Upper lobe of right lung (tissue), 1 donor: ENCODE measurements at places on chromosomes 12 and 14.

- no peak for DNase-seq
These were observed 237.6 kb downstream of the SLC41A2 start for GRCh38 chr12:104720339-104721038.

DNA sequence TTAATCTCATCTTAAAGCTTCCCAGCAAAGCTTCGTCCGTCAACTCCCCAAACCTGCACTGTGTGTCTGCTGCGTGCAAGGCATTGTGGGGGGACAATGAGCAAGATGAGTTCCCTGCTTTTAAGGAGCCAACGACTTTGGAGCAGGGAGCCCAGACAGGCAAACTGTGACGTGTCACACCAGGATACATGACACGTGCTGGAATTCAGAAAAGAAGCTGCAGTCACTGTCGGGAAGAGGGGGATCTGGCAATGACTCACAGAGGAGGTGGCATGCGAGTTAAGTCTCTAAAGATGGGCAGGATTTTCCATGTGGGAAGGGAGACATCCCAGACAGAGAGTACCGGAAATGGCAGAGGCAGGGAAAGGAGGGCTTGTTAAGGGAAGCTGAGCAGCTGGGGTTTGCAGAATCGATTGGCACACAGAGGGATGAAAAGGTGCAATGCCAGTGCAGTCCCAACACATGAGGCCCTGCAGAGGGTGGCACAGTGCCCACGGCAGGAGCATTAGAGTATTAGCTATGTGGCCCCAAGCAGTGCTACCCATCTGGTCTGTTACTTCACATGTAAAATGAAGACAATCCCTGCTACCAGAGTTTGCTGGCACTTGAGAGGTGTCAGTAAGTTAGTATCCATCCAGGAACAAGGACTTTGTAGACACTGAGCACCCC is 52.9 kb downstream of the SETD3 start:
- DNase-seq = no peak

- peak; percentile 81 for DNase-seq
These were observed 32.5 kb downstream of the MMP17 start for GRCh38 chr12:131860472-131861260.

DNA sequence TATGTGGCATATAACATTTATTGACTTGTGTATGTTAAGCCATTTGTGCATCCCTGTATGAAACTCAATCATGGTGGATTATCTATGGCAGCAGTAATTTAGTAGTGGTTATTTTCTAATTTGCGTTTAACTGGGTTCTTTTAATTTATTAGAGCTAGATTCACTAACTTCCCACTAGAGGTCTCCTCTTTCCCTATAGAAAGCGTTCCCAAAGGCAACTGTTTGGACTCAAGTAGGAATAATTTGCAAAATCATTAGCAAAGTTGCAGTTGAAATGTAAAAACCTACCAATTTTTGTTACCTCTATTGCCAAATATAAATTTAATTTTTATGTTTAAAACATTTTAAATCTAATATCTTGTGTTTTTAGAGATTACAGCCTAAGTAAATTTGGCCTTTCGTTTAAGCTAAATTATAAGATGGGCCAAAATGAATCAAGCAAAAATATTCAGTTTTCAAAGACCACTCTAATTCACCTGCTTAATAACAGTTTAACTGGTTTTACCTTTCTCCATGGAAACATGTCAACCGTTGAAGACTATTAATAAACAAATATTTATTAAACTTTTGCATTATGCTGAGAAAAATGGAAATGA is 6.0 kb downstream of the DMAC2L start:
- no peak for DNase-seq

GRCh38 chr14:29858299-29858698 is 69.3 kb downstream of the PRKD1 start:
- DNase-seq = no peak

GRCh38 chr12:20475542-20475941 is 107.2 kb downstream of the PDE3A start:
- no peak for DNase-seq

DNA sequence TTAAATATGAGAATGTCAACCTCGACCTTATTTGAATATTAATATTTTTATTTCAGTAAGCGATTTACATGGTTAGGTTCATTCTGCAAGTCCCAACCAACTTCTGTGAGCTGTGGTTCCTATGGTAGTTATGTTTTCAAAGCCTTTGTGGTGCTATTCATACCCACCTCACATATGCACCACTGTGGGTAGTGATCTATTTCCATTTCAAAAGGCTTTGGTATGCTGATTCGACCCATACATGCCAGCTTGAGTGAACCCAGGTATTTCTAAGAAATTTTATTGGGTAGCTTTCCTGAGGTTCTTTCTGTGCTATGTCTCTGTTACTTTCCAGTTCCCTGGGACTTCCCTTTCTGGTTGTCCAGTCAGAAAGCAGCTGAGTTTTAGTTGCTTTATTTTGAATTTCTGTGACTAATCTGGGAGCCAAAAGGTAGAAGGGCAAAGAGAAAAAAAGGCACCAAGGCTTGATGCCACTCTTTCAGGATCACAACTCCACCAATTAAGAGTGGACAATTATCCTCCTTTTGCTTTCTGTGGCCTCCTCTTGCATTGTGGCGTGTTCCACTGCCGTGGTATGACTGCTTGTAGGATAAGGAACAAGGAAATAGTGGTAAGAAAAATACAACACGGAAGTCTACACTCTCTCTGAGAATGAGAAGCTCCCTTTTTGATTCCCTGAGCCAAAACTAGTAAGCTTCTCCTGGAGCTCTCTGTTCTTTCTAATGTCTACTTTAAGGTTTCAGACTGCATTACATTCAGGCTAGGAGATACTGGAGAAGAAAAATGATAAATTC is 729.1 kb downstream of the NOVA1 start:
- no peak for DNase-seq

- DNase-seq = no peak
These were observed 51.3 kb upstream of the PLBD1 start for GRCh38 chr12:14618983-14619382.

DNA sequence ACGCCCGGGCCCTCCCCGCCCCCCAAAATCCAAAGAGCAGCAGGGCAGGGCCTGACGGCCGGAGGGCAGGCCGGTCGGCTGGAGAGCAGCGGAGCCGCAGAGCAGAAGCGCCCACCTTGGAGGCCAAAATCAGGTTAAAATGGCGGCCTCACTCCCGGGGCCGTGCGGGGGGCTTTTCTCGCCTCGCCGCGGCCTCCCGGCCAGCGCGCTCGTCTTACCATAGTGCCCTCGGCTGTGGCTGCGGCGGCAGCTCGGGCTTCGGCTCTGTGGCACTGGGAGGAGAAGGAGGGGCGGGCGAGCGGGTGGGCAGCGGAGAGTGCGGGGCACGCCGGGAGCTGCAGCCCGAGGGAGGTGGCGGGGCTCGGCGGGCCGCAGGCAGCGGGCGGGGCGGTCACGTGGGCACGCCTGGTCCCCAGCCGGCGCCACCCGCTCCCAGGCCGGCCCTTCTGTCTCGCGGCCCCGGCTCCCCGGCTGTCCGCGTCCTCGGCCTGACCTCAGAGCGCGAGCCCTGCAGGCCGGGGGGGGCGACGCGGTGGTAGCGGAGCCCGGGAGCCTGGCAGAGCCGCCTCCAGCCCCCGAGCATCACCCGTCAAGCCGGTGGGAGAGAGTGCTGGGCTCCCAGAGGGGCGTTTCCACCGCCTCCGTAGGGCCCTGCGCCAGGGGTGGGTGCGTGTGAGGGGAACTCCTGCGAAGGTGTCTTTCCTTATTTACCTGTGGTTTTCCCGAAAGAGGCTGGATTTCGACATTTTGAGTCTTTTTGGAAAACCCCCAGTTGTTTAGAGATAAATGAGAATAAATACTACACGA is at the start of gene CFL2:
TSS of gene CFL2 (minus strand) at position 274 of the 807 bp plus-strand sequence. CDS start at position 221, 53 bp downstream.
- peak; percentile 93 for DNase-seq

GRCh38 chr12:69112616-69113015 is 126.8 kb upstream of the CPSF6 start:
- DNase-seq = no peak

- DNase-seq = no peak
These were observed 89.5 kb downstream of the FBXL14 start for GRCh38 chr12:1504895-1505311.

- DNase-seq = no peak
These were observed 174.2 kb upstream of the E2F7 start for GRCh38 chr12:77239617-77240016.

DNA sequence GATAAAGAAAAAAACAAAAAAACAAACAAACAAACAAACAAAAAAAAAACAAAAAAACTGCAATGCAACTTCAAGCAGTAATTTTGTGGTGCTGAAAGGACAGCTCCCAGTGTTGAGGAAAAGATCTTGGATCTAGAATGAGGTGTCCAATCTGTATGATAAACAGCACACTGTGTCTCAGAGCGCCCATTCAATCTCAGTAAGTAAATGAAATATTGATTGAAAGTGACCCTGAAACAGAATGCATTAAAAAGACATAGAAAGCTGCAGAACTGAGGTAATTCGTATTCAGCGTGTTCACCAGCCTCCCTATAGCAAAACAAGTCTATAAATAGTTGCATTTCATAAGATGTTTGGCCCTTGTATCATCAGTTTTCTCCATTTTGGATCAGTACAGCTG is 153.0 kb downstream of the NOVA1 start:
- DNase-seq = no peak

DNA sequence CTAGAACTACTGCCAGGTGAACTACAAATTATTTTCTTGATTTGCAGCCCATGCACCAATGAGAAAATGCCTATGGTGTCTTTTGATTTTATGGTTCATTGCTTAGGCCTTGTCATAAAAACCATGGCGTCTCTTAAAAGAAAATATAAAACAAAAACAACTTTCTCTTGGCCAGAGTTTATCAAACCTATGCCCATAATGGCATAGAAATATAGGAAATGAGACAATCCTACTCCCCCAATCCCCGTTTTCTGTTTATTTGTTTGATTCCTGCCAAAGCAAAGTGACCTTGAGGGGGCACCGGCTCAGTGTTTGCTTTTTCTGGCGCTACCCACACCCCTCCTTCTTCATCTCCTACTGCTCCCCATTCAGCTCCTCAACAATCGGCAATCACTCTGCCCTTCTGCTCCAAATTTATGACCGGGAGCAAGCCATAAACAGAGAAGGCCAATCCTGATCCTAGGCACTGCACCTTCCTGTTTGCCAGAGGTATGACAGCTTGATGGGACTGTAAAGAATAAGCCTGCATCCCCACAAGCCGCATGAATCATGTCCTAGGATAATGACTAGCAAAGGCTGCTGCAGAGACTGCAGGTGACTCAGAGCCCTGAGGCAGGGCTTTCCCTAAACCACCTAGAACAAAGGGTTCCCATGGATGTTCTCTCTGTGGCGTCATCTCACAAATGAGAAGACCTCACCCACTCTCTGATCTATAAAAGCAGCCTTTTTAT is 874.9 kb downstream of the NRXN3 start:
- no peak for DNase-seq

- no peak for DNase-seq
These were observed 452.4 kb downstream of the TMEM121 start for GRCh38 chr14:105978618-105979295.

DNA sequence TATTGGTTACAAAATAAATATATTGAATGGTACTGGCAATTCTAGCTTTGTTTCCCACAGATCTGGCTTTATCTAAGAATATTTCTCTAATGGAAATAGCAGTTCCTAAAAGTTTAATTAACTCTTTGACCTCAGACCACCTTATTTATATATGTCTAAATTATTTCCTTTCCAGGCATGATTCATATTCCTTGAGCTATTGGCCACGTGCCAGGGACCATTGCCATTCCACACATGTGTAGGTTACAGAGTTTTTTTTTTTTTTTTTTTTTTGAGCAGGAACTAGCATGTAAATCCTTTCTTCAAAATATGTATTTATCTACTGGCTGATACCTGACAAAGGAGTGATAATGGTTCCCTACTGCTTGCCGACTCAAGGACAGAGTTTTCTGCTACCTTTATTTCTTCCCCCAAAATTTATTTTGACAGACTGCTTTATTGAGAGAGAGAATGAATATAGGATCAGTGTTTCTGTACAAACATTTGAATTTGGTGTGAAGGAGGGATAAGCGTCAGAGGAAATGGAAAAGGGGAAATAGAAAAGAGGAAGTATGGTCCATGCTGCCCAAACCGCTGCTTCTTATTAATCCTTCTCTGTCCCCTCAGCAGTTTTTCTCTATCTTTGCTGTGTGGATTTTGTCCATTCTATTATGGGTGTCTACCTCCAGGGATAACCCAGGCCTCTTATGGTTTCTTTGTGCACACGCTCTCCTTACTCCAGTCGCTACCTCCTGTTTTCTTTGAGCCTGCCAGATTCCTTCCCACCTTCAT is 36.4 kb downstream of the PDE3A start:
- DNase-seq = no peak

- DNase-seq = no peak
These were observed 104.8 kb upstream of the CNTN1 start for GRCh38 chr12:40587421-40587820.

DNA sequence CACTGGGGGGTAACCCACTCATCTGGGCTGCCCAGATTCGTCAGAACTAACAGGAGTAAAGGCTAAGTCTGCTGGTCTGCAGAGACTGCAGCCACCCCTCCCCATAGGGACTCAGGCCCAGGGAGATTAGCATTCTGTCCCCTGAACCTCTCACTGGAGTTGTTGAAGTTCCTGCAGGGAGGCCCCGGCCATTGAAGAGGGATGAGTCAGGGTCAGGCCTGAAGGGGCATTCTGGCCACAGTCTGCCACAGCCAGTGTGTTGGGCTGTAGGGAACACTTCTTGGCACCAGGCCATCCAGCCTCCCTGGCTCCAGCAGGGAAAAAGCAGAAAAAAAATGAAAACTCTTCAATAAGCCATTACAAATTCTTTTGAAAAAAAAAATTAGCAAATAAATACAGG is 35.3 kb downstream of the KLRK1 start:
- DNase-seq = no peak

DNA sequence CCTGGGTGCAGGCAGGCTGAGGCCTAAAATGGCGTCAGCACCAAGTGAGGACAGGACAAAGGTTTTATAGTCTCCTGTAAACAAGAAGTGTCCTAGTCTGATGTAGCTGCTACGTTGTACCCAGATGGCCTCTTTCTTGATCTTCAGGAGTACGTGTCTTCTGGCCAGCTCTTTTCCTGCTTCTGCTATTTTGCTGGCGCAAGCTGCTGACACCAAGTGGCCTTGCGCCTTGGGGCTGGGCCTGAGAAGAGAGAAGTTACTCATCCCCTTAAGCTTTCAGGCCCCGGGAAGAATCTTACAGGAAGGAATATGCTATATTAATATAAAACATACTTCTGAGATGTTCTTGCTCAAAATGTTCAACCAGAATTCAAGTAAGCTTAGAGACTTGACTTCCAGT is 605.2 kb downstream of the GALC start:
- no peak for DNase-seq

- no peak for DNase-seq
These were observed 22.7 kb downstream of the SNRPF start for GRCh38 chr12:95881331-95881955.

DNA sequence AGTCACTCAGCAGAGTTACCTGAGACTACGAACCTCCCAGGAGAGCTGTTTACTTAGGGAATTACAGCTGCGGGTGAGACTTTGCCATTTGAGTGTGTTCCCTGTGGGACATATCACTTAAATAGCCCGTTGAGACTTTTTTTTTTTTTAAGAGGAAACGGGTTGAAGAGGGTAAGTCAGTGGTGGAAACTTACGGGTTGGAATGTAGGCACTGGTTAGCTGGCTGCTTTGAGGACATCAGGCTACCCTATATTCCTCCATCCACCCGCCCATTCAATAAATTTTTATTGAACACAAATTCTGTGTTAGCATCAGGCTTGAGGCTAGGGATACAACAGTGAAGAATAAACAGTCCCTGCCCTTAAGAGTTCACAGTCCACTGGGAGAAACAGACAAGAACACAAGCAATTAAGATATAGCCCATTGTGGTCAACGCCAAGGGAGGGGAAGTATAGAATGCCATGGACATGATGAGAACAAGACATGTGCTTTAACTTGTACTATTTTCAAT is 88.1 kb upstream of the CPSF6 start:
- DNase-seq = no peak
